ENCODE measurements at places on chromosomes 6 and 20.

DNA sequence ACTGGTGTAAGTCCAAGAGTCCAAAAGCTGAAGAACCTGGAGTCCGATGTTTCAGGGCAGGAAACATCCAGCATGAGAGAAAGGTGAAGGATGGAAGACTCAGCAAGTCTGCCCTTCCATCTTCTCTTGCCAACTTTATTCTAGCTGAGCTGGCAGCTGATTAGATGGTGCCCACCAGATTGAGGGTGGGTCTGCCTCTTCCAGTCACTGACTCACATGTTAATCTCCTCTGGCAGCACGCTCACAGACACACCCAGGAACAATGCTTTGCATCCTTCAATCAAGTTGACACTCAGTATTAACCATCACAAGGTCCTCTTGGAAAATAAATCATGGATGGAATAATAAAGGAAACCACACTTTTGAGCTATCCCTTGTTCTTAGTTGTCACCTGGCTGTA, 121.2 kb downstream of the MAP3K7 start:
- no peak for DNase-seq

DNA sequence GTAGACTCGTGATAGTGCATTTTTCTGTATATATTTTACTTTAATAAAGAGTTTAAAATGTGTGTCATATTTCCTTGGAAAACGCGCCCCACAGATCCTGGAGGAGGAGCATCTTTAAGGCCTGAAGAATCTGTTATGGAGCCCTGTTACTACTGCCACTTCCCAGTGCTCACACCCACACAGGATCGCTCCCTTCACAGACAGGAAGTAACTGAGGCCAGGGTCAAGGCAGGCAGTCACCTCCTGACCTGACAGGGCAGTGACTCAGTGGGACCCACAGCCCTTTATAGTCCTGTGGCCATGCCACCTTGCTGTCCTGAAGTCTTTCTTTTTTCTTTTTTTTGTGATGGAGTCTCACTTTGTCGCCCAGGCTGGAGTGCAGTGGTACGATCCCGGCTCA, 9.0 kb downstream of the RRBP1 start:
- DNase-seq, result no peak

- DNase-seq, result no peak
Observed at GRCh38 chr6:140183881-140184280, 809.4 kb upstream of the CITED2 start.

- DNase-seq, result no peak
Observed at GRCh38 chr20:4549711-4550259, 171.9 kb upstream of the PRND start.

- DNase-seq, result no peak
Observed at GRCh38 chr6:136751991-136752390, 40.3 kb downstream of the MAP3K5 start.

DNA sequence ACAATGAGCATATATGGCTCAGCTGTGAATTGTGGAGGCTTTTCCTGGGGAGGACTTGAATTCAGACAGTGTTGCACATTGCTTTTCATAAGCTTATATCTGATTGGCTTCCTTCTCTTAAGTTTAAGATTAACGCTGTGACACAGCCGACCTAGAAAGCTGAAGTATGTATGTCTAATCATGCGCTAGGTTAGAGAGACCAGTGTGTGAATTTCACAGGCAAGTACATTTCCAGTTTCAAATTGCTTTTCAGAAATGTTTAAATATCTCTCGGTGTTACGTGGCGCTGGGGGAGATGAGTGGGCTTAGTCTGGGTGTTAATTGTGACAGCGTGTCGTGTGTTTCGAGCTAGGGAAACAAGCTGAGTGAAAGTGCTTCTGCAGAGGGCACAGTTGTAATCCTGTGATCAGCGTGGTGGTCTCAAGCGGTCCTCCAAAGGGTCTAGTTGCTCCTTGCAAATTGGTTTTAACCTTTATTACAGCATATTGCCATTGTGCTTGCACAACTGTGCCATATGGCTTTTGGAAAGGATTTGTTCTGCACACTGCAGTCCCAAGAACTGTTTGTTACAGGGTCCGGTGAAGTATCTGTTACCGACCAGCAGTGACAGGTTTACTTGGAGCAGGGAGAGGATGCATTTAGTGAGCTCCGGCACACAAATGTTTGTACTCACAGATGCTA, 166.6 kb downstream of the SASH1 start:
- DNase-seq, result no peak

DNA sequence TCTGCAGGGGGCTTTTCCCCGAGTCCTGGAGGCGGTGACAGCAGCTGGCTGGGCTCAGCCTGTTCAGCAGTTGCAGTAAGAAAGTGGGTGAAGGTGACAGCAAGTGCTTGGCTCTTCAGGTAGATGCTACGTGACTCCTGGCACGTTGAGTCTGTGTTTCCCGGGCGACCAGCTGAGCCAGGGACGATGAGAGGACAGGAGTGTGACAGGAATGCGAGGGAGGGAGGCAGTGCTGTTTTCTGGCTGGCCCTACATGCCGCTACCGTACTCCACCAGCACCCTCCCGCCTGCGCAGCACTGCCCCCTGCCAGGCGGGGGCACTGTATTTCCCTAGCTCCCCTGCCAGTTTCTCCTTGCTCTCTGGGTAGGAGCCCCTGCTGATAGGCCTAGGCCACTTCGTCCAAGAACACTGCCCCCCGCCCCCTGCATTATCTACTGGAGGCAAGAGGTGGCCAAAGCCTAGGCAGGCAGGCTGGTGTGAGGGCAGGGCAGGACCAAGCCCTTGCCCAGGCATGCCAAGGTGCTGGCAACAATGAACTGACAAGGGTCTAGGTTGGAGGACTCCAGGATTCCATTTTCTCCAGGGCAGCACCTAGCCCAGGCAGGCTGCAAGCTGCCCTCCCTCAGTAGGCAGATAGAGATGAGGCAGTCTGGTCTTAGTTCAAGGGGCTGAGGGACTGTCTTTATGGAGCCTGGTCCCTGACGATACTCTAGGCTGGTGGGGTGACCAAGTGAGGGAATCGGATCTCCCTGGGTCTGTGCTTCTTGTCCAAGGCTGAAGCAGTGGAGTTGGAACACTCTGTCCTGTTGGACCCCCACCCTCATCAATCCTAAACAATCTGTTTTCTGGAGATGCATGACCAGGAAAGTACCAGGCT, 19.2 kb downstream of the MRPS18A start:
- DNase-seq, result peak; percentile 17

DNA sequence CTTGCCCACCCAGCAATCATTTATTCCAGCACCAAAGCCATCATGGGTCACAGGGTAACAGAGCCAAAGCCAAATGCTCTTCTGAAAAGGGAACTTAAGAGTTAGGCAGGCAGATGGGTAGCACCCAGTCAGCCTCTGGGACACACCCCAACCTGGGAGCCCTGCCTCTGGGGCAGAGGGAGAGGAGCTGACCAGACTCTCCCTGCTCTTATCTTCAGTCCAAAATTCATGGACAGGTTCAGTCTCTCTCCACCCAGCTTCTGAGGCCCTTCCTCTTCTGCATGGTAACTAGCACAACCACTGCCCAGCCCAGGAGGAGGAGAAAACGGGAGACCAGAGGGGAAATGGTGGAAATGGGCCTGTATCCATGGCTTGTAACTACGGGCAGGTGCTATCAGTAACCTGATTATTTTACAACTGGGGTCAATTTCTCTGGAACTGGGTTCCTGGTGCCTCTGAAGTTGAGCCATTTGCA, 105.4 kb downstream of the NOL4L start:
- DNase-seq, result no peak

- DNase-seq, result no peak
Observed at GRCh38 chr20:13927171-13927570, 63.2 kb downstream of the SEL1L2 start.

DNA sequence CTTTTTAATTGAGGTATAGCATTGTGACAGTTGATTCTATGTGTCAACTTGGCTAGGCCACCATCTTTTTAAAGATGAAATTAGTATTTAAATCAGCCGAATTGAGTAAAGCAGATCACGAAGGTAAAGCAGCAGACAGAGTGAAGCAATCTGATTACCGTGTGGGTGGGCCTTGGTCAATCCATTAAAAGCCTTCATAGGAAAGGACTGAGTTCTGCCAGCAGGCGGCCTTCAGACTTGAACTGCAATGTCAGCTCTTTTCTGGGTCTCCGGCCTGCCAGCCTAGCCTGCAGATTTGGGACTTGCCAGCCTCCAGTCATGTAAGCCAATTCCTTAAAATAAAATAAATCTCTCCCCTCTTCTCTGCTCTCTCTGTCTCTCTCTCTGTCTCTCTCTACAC, 22.4 kb upstream of the TGM2 start:
- DNase-seq, result no peak

- DNase-seq, result no peak
Observed at GRCh38 chr20:58229198-58229798, 845 bp upstream of the ANKRD60 start.

DNA sequence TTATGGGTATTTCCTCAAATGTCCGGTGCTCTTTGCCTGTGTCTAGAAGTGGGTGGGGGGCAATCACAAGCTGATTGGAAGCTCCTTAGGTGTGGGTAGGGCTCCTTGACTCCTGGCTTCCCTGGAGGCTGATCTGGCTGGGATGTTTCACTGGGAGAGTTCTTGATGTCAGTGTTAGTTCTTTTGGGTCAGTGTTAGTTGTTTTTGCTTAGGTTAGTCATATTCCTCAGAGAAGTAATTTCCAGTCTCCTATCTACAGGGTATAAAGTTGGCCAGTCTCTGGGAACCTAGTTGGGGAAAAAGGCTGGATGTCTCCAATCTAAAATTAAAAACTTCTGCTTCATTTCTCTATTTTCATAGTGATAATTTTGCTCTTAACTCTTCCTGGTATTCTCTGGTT, 23.6 kb downstream of the CDC5L start:
- no peak for DNase-seq

GRCh38 chr6:74642101-74642500, 563.8 kb downstream of the COL12A1 start:
- no peak for DNase-seq

DNA sequence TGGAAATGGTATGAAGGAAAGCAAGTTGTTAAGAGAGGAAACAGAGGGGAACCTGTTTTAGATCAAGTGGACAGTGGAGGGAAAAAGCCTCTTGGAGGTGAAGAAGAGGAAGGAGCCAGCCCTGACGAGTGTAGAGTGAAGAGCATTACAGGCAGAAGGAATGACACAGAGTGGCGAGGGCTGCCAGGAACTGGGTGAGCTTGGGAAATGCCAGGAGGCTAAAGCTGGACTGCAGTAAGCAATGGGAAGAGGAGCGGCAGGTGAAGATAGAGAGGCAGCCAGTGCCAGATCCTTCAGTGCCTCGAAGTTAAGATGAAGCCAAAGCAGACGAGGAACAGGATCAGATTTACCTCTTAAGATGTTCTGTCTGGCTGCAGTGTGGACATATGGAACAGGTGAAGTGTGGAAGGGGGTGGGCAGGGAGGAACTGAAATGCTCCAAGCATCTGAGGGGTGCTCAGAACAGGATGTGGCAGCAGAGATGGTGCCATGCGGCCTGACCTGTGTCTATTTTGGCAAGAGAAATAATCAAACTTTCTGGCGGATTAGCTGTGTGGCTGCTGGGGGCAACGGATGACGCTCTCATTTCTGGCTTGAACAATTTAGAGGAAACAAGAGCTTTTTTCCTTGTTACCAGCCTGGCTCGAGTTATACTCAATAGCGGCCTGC, 748.4 kb downstream of the PTPRT start:
- no peak for DNase-seq

DNA sequence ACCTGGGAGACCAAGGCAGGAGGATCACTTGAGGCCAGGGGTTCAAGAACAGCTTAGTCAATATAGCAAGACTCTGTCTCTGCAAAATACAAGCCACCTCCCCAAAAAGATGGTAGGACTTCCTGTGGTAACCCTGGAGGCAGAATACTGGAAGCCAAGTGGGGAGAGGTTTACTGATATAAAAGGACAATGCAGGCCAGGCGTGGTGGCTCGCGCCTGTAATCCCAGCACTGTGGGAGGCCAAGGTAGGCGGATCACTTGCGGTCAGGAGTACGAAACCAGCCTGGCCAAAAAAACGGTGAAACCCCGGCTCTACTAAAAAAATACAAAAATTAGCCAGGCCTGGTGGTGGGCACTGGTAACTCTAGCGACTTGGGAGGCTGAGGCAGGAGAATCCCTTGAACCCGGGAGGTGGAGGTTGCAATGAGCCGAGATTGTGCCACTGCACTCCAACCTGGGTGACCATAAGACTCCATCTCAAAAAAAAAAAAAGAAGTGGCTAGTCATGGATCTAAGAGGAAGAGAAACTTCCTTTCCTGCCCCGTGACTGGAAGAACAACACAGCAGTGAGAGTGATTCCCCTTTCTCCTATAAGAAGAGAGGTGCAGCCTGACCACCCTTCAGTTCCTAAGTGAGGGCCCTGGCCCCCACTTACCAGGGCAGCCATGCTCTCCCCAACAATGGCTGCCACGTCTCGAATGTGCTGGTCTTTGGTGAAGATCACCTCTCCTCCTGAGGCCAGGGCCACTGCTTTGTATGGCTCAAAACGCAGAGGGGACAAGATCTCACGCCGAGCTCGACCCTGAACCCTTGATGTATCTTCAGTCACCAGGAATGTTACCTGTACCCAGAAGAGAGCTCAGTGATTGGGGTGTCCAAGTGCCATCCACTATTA, 6.2 kb downstream of the SAPCD1 start:
- no peak for DNase-seq

DNA sequence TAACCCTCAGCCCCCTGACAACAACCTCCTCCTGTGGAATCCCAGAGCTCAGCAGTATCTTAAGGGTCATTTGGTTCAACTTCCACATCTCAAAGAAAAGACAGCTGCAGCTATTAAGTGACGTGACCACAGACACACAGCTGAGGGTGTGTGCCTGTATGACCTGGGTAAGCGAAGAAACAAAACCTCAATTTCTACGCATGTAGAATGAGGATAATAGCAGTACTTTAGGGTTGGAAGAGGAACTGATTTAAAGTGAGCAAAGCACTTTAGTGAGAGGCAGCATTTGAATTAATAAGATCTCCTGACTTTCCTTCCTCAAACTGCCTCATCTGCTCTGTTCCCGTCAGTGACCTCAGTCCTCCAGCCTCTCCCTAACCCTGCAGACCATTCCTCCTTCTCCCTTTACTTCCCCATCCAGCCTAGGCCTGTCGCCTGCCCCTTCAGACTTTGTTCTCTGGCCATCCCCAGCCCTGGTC, 6.8 kb upstream of the ARMC2 start:
- DNase-seq, result no peak

DNA sequence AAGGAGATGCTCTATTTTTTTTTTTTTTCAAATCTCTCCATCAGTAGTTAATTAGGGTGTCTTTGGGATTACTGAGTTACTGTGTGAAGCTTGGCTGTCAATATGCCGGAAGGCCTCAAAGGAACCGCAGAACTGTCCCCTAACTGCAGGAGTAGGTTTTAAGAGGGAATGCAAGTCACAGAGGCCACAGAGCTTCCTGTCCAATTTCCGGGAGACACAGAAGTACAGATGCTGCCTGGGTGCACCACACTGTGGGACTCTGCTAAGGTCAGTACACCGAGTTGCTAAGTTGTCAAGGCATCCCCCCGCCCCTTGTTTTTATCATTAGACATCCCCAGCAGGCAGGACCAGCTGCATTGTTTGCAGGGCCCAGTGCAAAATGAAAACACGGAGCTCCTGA, 120.2 kb upstream of the RAB32 start:
- DNase-seq, result no peak

GRCh38 chr20:8457978-8458377, 325.9 kb downstream of the PLCB1 start:
- no peak for DNase-seq

GRCh38 chr20:54179946-54180345, 6.2 kb upstream of the CYP24A1 start:
- no peak for DNase-seq

- no peak for DNase-seq
Observed at GRCh38 chr6:111238464-111239119, 151.3 kb downstream of the SLC16A10 start.

GRCh38 chr6:438634-439170, 47.1 kb downstream of the IRF4 start:
- DNase-seq, result no peak
